ENCODE measurements at places on chromosomes 4 and X.

- DNase-seq: no peak
These were observed 126.3 kb downstream of the MID1IP1 start for GRCh38 chrX:38927592-38927991.

GRCh38 chr4:19596342-19596741, 655.4 kb upstream of the SLIT2 start:
- no peak for DNase-seq

DNA sequence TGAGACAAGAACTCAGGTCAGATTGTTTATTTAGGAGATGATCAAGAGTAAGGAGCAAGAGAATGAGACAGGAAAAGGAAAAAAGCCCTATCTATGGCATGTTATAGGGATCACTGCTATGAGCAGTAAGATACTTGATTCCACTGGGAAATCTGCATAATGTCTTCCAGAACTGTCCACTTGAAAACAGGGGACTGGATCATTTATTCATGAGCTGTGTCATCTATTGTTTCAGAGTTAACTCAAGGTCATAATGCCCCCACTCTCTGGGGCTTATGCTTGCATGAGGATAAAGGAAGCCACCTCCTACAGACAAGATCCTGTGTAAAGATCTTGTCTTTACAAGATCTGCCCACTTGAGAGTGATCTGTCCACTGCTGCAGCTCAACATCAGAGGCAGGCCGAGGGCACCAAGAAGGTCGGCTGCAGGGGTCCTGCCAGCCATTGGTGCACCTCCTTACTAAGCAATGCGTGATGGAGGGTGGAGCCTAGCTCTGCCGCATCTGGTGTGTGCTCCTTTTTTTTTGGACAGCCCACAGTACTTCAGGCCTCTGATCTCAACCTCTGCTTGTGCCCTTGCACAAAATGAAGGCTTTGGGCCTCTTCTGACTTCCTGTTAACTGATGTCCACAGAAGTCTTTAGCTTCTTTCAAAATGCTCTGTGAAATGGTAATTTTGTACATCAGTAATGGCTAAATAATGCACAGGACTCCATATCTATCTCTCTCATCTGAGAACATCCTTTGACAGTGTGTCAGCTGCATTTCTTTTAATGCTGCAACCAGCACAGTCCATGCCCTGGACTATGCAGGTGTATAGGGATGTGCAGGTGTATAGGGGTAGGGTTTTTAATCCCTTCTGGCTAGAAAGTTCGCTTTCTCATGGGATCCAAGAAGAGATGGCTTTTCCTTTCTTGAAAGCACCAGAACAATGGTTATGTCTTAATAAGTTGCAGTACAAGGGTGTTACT, 95.9 kb upstream of the TRPC3 start:
- DNase-seq: no peak

GRCh38 chr4:48133669-48134068, 381 bp downstream of the TXK start:
- peak; percentile 51 for DNase-seq

- DNase-seq: no peak
These were observed 53.6 kb downstream of the FIP1L1 start for GRCh38 chr4:53431052-53431451.

- no peak for DNase-seq
These were observed at the start of gene ARHGEF6 for GRCh38 chrX:136780763-136781162. ARHGEF6 (minus strand) TSS chrX:136780932; CDS start chrX:136780882, 50 bp downstream.
